Activated CD4-positive, alpha-beta T cell treated with anti-CD3 and anti-CD28 coated beads, Interleukin-10, Interleukin-2, amounts not matched to agents 100 ng/mL and 50 ng/mL, durations not matched to agents 16 hours and 8 hours (primary cell): ENCODE measurements at places on chromosomes 7 and 10.

GRCh38 chr7:130732980-130733930 is 752 bp downstream of the KLF14 start:
- peak; percentile 14 for DNase-seq

DNA sequence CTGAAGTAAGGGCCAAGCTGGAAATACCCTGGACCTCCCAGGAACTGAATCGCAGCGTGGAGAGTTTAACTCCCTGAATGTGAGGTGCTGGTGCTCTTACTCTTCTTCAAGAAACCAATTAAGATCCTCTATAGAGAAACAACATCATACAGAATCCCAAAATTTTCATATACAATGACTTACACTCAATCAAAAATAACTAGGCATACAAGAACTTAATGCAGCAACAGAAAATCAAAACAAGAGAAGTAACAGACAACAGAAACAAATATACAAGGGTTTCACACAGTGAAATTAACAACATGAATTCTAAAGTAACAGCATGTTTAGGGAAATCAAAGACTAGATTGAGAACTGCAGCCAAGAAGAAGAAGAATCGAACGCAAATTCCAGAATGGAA is 37.7 kb downstream of the RNF216 start:
- no peak for DNase-seq

DNA sequence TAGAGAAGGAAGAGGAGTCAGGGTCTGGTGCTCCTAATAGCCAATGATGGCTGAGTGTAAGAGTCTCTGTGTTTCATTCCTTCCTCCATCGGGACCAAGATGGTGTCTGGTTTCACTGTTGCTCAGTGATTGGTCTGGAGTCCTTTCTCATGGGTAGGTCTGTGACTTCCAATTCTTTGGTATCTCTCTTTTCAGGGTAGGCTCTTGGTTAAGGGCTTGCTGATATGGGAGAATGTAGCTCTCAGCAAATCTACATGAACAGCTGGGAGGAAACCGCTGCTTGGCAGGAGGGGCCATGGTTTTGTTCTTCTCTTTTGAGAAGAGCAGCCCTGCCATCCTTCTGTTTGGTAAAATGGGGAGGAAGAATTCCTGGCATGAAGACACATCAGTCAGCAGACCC is 209.1 kb upstream of the PODXL start:
- no peak for DNase-seq

DNA sequence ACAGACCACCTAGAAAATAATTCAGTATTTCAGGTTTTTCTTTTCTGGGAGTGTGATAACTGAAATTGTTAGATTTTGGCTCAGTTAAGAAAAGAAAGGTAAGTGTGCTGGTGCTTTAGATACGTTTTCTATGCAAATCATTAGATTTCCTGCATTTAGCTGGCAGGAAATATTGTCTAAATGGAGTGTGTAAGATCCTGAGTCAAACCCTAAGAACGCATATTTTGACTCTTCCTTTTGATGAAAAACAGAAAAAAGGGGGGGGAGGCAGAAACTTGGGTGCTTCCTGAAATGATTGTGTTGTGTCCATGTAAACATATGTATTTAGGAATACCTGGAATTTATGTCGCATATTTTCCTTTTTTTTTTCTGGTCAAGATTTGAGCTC is 1.2 kb downstream of the GRK5 start:
- DNase-seq, result peak; percentile 66

- DNase-seq, result no peak
These were observed 88.7 kb downstream of the PIP4K2A start for GRCh38 chr10:22625516-22626290.

- DNase-seq, result no peak
These were observed 22.6 kb downstream of the COL28A1 start for GRCh38 chr7:7512861-7513597.

DNA sequence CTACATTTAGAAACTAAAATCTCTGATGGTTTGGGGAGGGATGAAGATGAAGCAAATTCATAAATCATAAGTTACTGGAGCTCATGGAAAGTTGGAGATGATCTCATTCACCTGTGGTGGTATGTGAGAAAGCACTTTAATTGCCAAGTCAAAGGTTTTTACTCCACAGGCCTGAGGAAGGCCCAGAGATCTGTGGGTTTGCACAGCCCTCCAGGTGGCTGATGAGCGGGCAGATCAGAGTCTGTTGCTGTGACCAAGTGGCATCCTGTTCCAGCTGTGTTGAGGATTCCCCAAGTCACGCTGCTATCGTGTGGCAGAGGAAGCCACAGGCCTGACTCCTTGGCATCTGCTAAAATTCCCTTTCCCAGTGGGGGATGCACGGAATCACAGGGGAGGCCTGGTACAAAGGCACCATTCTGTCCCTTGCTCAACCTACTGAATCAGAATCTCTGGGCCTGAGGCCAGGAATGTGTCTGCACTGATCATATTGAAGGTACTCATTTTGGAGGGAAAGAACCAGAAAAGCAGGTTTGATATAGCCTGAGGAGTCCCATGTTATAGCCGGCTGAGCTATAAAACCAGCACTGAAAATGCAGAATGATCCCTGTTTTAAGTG is 19.7 kb upstream of the DDC start:
- no peak for DNase-seq

- peak; percentile 60 for DNase-seq
These were observed 14.7 kb upstream of the CAMK2G start for GRCh38 chr10:73889014-73889413.

DNA sequence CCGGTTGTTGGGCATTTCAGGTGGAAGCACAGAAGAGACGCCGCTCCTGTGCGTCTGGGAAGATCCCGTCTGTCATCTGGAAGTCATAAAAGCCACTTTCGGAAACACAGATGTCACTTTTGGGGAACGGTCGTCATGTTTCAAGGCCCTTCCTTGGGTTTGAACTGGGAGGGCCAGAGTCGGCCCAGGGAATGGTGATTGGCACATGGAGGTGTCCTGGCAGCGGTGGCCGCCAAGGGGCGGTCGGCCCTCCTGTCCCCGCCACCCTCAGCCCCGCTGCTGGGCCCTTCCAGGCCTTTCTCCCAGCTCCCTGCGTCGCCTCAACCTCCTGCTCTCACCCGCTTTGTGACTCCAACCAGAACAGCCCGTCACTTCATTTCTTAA is 115.2 kb upstream of the SFMBT2 start:
- no peak for DNase-seq

DNA sequence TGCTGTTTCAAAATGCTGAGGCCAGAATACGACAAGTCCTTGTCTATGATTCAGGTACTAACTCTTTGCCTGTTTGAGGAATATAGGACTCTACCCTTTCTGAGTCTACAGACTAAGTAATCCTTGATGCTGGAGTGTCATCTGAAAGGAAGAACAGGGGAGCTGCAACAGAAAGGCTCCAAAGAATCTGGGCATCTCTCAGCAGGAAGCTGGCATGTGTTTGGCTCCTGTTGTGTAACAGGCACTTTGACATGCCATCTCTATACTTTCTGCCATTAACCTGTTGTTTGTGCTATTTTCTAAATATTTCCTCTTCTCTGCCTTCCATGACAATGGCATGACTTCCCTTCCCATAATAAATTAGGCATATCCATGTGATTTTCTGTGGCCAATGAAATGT is 409.5 kb downstream of the ADRA2A start:
- DNase-seq, result no peak

DNA sequence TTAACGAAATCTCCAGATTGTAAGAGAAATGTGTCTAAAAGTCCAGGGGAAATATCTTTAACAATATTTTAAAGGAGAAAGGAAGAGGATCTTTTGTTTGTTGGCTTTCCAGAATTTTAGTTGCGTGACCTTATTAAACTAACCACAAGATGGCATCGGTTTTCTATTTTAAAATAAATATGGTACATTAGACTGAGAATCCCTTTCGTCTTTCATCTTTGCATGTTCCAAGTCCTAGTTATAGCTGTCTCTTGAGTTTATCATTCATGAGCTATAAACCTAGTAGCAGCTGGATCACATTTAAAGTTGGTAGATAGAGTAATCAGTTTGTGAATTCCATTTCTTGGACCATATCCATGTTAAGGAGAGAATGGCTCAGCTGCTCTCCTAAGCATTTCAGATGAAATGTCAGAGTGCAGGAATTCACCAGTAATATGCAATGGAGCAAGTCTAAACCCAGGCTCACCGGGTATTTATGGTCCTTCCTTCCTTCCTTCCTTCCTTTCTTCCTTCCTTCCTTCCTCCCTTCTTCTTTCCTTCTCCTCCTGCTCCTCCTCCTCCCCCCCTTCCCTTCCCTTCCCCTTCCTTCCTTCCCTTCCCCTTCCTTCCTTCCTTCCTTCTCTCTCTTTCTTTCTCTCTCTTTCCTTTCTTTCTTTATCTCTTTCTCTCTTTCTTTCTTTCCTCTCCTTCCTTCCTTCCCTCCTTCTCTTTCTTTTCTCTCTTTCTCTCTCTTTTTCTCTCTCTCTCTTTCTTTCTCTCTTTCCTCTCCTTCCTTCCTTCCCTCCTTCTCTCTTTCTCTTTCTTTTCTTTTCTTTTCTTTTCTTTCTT is 57.8 kb upstream of the RAB18 start:
- DNase-seq, result peak; percentile 13

GRCh38 chr10:92938841-92939240 is 90.5 kb downstream of the EXOC6 start:
- DNase-seq, result no peak

GRCh38 chr10:48273741-48274140 is 755 bp downstream of the FRMPD2 start:
- DNase-seq, result no peak

- DNase-seq, result no peak
These were observed 20.3 kb downstream of the NCAPG2 start for GRCh38 chr7:158684329-158684728.

DNA sequence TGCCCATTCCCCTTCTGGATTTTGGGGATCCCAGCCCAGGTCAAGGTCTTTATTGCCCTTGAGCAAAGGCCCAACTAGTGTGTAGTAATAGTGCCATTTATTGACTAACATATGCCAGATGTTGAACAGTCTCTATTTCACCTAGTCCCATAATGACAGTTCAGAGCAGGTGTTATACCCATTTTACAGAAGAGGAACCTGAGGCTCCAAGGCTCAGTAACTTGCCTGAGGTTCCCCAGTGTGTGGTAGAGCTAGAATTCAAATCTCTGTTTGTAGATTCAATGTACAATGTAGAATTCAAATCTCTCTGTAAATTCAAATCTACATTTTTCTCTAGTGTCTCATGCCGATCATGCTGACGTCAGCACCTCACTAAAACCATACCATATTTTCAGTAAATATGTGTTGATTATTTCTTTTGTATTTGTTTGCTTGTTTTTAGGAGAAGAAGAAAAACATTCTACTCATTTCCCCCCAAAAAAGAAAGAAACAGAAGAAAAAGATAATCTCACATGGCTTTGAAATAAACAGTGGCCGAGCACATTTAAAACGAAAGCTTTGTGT is 329.7 kb downstream of the PRPF18 start:
- no peak for DNase-seq

- no peak for DNase-seq
These were observed 1.4 kb upstream of the ZNF212 start for GRCh38 chr7:149238051-149238450.

DNA sequence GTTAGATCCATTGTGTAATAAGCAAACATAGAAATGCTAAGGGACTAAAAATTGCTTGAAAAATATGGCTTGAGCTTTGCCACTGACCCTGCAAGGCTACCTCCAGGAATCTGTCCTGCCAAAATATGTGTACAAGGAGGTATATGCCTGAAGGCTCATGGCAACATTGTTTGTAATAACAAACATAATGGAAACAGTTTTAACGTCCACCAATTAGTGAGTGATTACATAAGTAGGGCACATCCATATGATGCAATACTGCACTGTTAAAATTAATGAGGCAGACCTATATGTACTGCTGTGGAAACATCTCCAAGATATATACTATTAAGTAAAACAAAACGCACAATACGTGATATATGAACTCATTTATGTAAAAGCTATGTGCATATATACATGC is 13.1 kb upstream of the GOT1 start:
- no peak for DNase-seq

DNA sequence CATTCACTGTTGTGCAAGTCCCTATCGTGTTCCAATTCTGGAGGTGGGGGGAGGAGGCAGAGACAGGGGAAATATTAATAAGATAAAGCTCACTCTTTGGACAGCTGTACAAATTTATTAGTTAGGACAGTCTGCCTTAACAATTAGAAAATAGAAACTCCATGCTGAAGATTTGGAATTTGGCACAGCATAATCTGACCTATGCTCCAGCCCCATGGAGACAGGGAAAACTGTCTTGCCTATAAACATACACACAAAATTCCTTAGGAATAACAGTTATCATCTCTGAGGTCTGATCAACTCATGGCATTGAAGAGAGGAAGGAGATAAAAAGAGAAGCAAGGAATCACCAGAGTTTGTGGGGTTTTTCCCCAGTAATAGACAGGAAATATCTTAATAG is 335.4 kb upstream of the MEOX2 start:
- no peak for DNase-seq

DNA sequence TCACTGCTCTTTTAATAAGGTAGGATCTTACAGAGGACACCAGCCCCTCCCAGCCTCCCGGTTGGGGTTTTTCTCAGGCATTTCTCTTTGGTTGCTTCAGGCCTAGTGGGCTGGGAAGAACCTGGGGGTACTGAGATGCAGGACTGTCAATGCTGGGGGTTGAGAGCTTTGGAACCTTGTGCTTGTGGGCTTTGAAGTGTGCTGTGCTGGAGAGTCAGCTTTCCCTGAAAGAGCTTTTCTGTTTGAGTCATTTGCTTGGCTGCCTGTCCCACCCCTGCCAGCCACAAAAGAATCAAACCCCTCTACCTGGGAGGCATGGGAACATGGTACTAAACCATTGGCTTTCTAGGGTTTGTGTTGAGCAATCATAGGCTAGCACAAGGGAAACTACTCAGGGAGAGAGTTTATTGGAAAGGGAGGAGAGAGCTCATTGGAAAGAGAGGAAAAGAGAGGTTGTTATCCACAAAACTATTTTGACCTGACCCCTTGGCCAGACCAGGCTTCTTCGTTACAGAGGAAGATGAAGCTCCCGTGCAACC is 1.4 kb downstream of the SCD start:
- peak; percentile 49 for DNase-seq

- DNase-seq, result no peak
These were observed 40.4 kb downstream of the KCTD7 start for GRCh38 chr7:66669088-66669487.

DNA sequence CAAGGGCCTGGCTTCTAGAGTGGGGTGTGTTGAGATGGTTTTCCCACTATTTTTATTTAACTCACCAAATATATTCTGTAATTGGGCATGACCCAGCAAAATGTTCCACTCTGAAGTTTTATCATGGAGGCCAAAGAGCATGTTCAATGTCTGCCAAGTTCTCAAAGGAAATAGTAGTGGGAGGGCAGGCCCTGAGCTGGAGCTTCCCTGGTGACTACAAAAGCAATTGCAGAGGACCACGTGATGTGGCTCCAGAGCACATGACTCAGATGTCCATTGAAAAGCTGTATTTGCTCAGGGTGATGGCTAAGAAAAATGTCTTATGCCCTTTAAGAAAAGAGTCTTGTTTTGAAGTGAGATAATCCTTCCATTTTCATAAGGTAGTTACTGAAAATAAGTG is 1024.8 kb downstream of the LRMDA start:
- no peak for DNase-seq

GRCh38 chr7:151936207-151936606 is 20.0 kb upstream of the GALNTL5 start:
- peak; percentile 68 for DNase-seq

- DNase-seq, result no peak
These were observed 469.5 kb downstream of the POM121L12 start for GRCh38 chr7:53504914-53505313.

GRCh38 chr10:19704544-19704943 is 111.7 kb upstream of the PLXDC2 start:
- no peak for DNase-seq
